ENCODE measurements at places on chromosomes 7 and 10. TPM values are rescaled to one million over a fixed set of nuclear protein-coding genes. Genes with fewer than 3 reads are reported as not detected.

DNA sequence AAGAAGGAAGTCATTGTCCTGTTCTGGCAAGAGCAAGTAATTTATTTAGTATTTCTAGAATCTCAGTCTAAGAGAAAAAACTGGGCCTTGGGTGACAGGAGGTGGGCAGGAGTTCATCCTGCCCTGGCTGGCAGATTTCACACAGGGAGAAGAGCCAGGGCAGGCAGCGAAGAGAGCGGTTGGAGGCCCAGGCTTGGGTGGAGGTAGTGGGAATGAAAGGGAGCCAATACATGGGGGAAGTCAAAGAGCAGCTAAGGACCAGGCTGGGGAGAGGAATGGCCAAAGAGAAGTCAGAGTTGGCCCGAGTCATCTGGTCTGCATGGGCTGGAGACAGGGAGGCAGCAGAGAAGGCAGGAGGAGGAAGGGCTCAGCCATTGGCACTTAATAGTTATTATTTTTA, 51.4 kb downstream of the HECW1 start:
- DNase-seq: no peak

- no peak for DNase-seq
Observed at GRCh38 chr7:155762655-155763054, 49.6 kb downstream of the SHH start.

Gene NUTM2A
- total RNA-seq: 0.82 TPM

DNA sequence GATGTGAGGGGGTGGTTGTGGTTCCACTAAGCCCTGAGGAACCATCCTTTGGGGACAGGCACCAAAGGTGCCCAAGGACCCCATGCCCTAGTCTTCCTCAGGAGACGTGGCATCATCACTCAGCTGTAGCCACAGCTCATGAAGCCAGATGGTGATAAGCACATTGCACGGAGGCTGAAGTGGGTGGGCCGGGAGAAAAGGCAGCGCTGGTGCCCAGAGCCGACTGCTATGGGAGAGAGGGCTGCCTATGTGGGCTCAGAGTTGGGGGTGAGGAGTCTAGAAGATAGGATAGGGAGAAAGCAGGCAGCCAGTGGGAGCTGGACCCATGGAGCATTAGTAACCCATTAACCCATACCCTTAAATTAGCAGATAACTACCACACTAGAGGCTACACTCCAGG, 325.3 kb downstream of the RPS24 start:
- DNase-seq: no peak

- no peak for DNase-seq
Observed at GRCh38 chr7:82166260-82167015, 277.1 kb downstream of the CACNA2D1 start.

GRCh38 chr10:110843031-110843430, 28.7 kb upstream of the PDCD4 start:
- no peak for DNase-seq

DNA sequence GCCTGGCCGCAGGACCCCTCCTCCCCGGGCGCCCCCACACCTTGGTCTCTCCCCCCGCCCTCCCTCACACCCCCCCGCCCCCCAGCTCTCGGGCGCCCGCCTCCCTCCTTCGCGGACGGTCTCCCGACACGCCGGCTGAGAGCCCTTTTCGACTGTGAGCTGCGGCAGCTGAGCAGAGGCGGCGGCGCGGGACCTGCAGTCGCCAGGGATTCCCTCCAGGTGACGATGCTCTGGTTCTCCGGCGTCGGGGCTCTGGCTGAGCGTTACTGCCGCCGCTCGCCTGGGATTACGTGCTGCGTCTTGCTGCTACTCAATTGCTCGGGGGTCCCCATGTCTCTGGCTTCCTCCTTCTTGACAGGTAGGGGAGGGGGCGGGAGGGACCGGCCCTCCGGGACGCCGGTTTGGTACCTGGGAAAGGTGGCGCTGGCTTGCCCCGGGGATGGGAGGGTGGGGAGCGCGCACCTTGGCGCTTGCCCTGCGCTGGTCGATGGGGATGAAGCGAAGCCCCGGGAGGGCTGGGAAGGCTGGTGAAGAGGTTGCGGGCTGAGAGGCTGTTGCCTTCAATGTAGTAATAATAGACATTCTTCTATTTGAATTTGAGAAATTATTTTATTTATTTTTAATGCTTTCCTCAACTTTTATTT, at the start of gene BMPER:
BMPER (plus strand) TSS at position 151 of the 644 bp plus-strand sequence; CDS start at position 226, 75 bp downstream.
- DNase-seq: no peak

DNA sequence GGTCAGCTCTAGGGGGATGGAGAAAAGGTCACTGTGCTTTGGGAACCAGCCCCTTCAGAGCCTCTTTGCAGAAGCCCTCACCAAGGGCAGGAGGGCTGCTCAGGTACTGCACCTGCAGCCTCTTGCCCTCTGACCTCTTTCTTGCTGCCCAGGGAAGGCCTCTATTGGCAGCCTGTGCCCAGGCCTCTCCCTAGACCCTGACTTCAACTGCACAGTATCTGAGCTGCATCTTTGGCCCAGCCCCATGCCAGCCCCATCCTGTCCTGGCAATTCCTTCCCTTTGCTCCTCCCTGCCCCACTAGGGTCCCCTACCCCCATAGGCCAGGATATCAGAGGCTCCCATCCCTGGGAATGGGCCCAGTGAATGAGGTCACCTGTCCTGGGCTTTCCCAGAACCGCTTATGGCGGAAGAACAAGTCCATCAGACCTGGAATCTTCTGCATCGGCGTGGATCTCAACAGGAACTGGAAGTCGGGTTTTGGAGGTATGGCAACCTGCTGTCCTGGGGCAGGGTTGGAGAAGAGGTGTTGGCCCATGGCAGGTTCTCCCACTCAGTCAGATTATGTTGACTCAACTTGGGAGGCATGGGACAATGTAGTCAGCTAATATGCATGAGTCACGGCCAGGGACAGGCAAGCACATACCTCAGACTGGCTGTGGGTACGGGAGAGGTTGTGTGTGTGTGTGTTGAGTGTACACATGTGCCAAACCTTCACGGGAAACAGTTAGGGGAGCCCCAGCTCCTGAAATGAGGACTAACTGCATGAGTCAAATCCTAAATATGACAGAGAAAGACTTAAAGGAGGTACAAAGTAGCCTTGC, 17.1 kb upstream of the CPA1 start:
- no peak for DNase-seq

- no peak for DNase-seq
Observed at GRCh38 chr7:924541-925231, 29.8 kb downstream of the ADAP1 start.

DNA sequence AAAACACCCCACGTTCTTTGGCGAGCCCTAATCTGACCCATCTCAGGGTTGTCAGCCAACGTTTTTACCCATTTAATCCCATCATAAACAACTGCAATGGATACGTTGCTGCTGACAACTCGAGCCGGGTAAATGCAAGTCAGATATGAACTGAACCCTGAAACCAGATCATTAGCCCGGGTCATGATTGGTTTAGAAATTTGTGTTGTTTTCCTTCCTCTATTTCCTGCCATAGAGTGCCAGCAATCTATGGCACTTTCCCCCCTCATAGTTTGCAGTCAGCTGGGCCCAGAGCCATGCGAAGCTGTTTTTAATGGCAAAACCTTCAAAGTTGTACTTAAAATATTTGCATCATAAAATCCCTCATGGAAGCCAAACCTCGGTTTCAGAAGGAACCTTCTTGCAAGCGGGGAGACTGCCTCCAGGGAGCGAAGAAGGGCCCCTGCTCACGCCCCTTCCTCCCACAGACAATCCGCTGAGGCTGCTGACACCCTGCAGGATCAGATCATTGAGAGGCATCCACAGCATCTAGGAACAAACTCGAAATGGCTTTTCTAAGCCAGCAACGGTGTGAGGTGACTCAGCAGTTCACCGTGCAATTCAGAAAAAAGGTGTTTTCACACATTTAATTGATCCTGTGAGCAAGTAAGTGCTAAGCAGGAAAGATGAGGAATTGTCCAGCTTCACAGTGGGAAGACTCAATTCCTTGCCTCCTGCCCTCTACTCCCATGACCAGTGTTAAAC, 710.1 kb downstream of the PARD3 start:
- no peak for DNase-seq

Gene NPSR1
- not detected for total RNA-seq

DNA sequence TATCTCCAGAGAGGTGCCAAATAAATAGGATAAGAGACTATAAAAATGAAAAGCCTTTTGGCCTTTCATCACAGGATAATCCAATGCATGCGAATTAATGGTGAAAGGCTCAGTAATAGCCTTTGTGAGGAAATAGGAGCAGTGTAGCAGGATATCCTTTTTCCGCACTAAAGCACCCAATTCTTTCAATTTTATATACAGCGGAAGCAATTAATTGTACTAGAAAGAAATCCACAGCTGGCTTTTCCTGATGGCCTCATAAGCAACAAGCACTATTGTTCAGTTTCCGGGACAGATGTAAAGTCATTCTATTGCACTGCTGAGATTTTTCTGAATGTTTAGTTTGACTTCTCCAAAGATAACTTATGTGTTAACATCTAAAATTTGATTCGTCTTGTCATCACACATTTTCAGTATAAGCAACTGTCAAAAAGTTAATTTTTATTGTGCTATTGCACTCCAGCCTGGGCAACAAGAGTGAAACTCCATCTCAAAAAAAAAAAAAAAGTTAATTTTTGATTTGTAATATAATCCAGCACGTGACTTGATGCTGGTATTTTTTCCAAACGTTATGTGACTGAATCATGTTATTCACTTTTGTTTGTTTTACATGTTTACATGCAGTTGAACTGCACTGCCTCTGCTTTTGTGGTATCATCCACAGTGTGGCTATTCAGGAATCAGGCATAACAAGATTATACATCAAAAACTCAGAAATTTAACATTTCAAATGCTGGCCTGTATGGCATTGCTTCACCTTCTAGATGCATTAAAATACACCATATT, 8.4 kb upstream of the BMPR1A start:
- peak; percentile 83 for DNase-seq

- DNase-seq: no peak
Observed at GRCh38 chr10:77293347-77293746, 344.3 kb downstream of the KCNMA1 start.

Gene ABI1
- total RNA-seq: 59.9 TPM

GRCh38 chr7:1785839-1786238, 115.8 kb downstream of the ELFN1 start:
- DNase-seq: no peak

DNA sequence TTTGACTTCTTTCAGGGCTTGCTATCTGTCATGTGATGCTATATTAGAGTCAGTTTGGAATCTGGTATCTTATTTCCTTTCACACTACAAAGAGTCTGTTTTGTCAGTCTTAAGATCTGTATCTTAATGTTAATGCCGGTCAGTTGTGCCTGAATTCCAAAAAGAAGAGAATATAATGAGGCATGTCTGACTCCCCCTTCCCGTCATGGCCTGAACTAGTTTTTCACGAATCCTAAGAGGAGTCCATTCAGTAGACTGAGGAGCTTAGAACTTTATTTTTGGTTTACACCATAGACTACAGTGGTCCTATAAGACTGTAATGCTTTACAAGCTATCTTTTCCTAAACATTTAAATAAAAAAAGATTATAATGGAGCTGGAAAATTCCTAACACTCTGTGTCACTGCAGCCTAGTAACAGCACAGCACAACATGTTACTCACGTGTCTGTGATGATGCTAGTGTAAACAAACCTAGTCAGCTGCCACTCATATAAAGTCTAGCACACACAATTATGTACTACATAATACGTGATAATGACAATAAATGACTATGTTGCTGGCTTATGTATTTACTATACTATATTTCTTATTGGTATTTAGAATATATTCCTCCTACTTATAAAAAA, 50.6 kb downstream of the VPS41 start:
- peak; percentile 20 for DNase-seq

Gene MTPN
- 166 TPM for total RNA-seq

- DNase-seq: no peak
Observed at GRCh38 chr7:55024776-55025175, 6.0 kb downstream of the EGFR start.
